Ovary (tissue), 10 donors: ENCODE measurements at places on chromosomes 7 and 10.
A peak's percentile ranks its signal among the peaks of the same experiment; 100 is the strongest.

GRCh38 chr10:71881647-71882355, 30.8 kb upstream of the PSAP start:
- no peaks in the 10 kb centered on the region for H3K36me3 ChIP-seq
- no peak overlapping the region for H3K27ac ChIP-seq
- no peak overlapping the region for H3K4me3 ChIP-seq
- no peaks in the 10 kb centered on the region for H3K4me1 ChIP-seq

DNA sequence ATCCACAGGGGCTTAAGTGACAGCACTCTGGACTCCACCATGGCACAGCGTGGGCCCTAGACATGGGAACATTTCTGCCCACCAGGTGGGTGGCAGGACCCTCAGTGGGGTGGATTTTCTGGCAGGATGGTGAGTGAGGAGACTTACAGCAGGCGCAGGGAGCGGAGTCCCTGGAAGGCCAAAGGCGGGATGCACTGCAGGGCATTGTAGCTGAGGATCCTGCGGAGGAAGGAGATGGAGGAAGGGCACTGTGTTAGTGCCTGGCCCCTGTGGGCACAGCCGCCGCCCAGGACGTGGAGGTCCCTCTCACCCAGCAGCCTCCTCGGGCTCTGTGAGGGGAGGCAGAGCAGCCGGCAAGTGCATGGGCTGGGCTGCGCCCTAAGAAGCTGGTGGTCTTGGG, 154.3 kb downstream of the SLIT1 start:
- H3K36me3 ChIP-seq = no peaks in the 10 kb centered on the region
- no peak overlapping the region for H3K4me3 ChIP-seq
- H3K27ac ChIP-seq = no peak overlapping the region
- H3K27me3 ChIP-seq = no peaks in the 10 kb centered on the region
- DNase-seq = no peak

GRCh38 chr10:488081-488932, 201.2 kb downstream of the DIP2C start:
- peaks cover 19% of the 10 kb centered on the region for H3K4me1 ChIP-seq
- no peak for DNase-seq
- H3K27me3 ChIP-seq = no peaks in the 10 kb centered on the region

- DNase-seq = peak; percentile 78
- no peaks in the 10 kb centered on the region for H3K36me3 ChIP-seq
- H3K27ac ChIP-seq = no peak overlapping the region
- H3K4me1 ChIP-seq = peaks cover 4% of the 10 kb centered on the region
- peak overlapping the region; percentile 12 for H3K4me3 ChIP-seq
Measured at GRCh38 chr7:2451171-2452073, 24.8 kb downstream of the GRIFIN start.

GRCh38 chr7:119959811-119960210, 313.2 kb upstream of the KCND2 start:
- no peak overlapping the region for H3K4me3 ChIP-seq
- no peaks in the 10 kb centered on the region for H3K27me3 ChIP-seq
- H3K4me1 ChIP-seq = no peaks in the 10 kb centered on the region
- H3K27ac ChIP-seq = no peak overlapping the region
- no peak for DNase-seq

DNA sequence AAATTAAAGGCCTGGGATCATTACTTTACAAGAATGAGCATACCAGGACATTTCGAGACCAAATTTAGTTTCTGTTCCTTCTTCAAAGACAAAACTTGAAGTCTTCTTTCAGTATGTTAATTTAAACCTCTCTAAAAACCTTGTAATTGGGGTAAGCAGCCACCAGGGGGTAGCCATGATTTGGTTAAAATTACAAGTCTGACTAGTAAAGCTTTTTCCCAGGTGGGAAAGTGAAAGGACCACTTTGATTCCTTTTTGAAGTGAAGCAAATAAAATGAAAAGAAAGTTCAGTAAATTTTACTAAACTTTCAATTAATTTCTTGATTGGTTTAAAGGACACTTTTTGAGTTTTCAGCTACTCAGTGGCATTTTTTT, 294.3 kb downstream of the BBS9 start:
- no peak for DNase-seq
- no peaks in the 10 kb centered on the region for H3K4me1 ChIP-seq
- H3K36me3 ChIP-seq = no peaks in the 10 kb centered on the region
- H3K4me3 ChIP-seq = no peak overlapping the region

- H3K4me3 ChIP-seq = peak within 1 kb of the TSS; percentile 54
- peak; percentile 57 for DNase-seq
- peaks cover 1% of the 10 kb centered on the region for H3K4me1 ChIP-seq
- H3K27ac ChIP-seq = no peak within 1 kb of the TSS
- no peaks in the 10 kb centered on the region for H3K27me3 ChIP-seq
Measured at GRCh38 chr10:69629897-69630650, at the start of gene FAM241B. TSS of gene FAM241B (plus strand) at chr10:69630247. CDS start at chr10:69631744, 1,497 bp downstream.

GRCh38 chr7:111080495-111081105, 10.3 kb upstream of the LRRN3 start:
- no peaks in the 10 kb centered on the region for H3K36me3 ChIP-seq
- H3K27me3 ChIP-seq = no peaks in the 10 kb centered on the region
- no peak overlapping the region for H3K4me3 ChIP-seq
- no peaks in the 10 kb centered on the region for H3K4me1 ChIP-seq

GRCh38 chr7:40945788-40946187, 757.1 kb downstream of the INHBA start:
- H3K36me3 ChIP-seq = no peaks in the 10 kb centered on the region
- H3K4me3 ChIP-seq = no peak overlapping the region
- no peaks in the 10 kb centered on the region for H3K4me1 ChIP-seq
- H3K27me3 ChIP-seq = no peaks in the 10 kb centered on the region

DNA sequence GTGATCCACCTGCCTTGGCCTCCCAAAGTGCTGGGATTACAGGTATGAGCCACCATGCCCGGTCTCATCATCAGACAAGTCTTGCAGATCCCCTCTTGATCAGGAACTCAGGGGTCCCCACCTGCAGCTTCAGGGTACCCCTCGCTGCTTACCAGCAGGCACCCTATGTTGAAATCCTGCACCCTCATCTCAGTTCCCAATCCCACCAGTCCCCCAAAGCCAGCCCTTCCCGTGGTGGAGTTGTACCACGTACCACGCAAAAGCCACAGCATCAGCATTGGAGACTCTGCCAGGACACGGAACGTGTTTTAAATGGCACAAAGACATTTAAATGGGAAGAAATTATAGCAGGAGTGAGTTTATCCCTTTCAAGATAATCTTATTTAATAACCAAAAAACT, 202.0 kb downstream of the CUX1 start:
- no peak for DNase-seq
- H3K4me3 ChIP-seq = no peak overlapping the region
- no peak overlapping the region for H3K27ac ChIP-seq
- no peaks in the 10 kb centered on the region for H3K27me3 ChIP-seq
- no peaks in the 10 kb centered on the region for H3K36me3 ChIP-seq

- no peaks in the 10 kb centered on the region for H3K36me3 ChIP-seq
- no peak overlapping the region for H3K4me3 ChIP-seq
- no peak for DNase-seq
- H3K27ac ChIP-seq = no peak overlapping the region
- H3K27me3 ChIP-seq = no peaks in the 10 kb centered on the region
- no peaks in the 10 kb centered on the region for H3K4me1 ChIP-seq
Measured at GRCh38 chr10:83734278-83734677, 405.0 kb upstream of the GHITM start.

DNA sequence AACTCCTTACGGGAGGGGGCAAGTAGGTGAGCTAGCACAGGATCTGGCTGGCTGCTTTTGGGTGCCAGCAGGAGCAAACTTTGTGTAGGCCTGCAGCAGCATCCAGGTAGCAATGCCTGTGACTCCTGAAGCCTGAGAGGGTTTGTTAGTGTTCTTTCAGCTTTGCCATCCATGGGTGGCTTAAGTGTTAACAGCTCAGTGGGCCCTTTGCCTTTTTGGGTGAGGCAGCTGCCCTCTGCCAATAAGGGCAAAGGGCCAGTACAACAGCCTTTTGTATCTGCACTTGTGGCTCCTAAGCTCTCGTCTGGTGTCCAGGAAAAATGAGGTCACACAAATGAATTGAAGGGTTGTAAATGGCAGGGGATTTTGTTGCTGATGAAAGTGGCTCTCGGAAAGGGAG, 359.0 kb upstream of the CHRM2 start:
- no peak overlapping the region for H3K4me3 ChIP-seq

DNA sequence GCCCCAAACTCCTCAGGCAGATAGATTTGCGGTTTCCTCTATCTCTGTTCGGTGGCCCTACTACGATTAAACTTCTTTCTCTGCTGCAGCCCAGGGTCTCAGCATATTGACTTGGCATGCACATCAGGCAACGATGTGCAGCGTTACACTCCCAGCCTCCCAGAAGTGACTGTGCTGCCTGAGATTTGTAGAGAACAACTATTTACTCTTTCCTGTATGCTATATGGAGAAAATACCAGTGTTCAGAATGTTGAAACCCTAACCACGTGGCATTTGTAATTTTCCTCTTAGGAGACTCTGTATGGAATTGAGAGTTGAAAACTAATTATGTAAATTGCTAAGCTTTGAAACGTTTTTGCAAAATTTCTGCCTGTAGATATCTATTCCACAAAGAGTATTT, 50.9 kb downstream of the GNAI1 start:
- H3K27me3 ChIP-seq = no peaks in the 10 kb centered on the region
- H3K36me3 ChIP-seq = no peaks in the 10 kb centered on the region
- no peak for DNase-seq
- peaks cover 6% of the 10 kb centered on the region for H3K4me1 ChIP-seq
- no peak overlapping the region for H3K4me3 ChIP-seq

DNA sequence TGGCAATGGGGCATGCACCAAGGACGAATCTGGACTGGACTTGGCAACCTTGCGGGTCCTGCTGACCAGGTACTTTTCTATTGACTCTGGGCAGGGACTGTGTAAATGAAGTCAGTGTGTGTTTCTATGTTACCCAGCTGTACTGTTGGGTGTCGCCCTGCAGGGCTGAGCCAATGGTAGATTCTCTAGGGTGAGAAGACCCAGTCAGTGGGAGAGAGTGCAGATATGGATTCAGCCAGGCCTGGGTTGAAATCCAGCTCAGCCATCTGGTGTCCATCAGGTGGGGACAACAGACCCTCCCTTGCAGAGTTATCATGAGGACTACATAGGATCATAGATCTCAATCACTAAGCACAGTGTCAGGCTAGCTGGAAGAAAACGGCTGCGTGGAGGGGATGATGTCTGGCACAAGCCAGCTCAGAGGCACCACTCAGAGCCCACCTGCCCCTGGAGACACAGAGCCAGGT, 4.9 kb upstream of the PPIF start:
- H3K4me3 ChIP-seq = no peak overlapping the region
- H3K27me3 ChIP-seq = no peaks in the 10 kb centered on the region
- H3K36me3 ChIP-seq = no peaks in the 10 kb centered on the region
- peak; percentile 10 for DNase-seq

- no peaks in the 10 kb centered on the region for H3K36me3 ChIP-seq
- H3K4me1 ChIP-seq = no peaks in the 10 kb centered on the region
- no peak overlapping the region for H3K4me3 ChIP-seq
- no peak for DNase-seq
- H3K27me3 ChIP-seq = no peaks in the 10 kb centered on the region
Measured at GRCh38 chr10:61187601-61188000, 243.6 kb upstream of the RHOBTB1 start.

DNA sequence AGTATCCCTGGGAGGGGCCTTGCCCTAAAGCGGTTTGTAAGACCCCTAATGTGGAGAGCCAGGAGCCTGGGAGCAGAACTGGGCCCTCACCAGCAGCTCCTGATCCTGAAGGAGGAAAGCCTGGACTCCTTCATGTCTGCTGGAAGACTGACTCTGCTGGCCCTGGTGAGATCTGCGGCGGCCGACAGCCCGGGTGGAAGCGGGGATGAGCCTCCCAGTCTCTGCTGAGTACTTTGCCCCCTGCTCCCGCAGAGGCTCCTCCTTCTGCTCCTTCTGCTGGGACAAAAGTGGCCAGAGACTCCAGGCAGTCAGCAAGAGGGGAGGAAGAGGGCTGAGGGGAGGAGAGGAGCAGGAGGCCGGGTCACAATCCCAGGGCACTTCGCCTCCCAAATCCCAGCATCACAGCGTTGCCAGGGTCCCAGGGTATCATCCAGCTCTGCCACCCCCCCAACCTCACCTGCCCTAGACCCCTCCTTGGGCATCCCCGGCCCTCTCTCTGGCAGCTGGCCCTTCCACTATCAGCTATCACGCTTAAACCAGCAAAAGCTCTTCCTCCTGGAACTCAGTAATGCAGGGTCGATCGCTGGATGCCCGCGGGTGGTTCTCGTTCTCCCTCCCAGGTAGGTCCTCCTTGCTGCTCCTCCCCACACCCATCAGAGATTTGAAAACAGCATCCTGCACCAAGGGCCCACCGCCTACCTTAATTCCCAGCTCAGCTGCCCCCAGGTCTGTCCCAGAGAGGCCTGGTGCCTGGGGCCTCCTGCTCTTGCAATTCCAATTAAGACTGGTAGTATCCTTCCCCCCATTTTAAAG, 7.9 kb downstream of the TBATA start:
- no peaks in the 10 kb centered on the region for H3K36me3 ChIP-seq
- no peak overlapping the region for H3K4me3 ChIP-seq
- H3K27ac ChIP-seq = no peak overlapping the region
- H3K4me1 ChIP-seq = no peaks in the 10 kb centered on the region
- H3K27me3 ChIP-seq = no peaks in the 10 kb centered on the region

DNA sequence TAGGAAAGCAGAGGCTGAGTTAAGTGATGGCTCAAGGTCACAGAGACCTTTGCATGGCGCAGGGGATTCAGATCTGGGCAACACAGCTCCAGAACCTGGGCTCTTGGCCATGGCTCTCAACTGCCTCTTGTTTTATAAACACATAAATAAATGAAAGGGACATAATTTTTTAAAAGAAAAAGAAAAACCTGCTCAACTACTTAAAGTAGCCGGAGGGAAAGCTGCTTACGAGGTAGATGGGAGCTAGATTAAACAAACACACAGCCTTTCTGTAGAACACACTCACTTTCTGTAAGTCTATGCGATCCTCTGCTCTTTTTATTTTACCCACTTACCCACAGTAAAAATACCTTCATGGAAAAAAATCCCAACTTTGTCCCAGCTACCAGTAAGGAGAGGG, 81.3 kb downstream of the PIP4K2A start:
- H3K4me1 ChIP-seq = peaks cover 4% of the 10 kb centered on the region
- H3K36me3 ChIP-seq = no peaks in the 10 kb centered on the region
- no peak overlapping the region for H3K27ac ChIP-seq
- DNase-seq = no peak

GRCh38 chr7:17027143-17027788, 145.5 kb upstream of the AGR3 start:
- no peaks in the 10 kb centered on the region for H3K4me1 ChIP-seq
- H3K27ac ChIP-seq = no peak overlapping the region
- no peak for DNase-seq
- no peak overlapping the region for H3K4me3 ChIP-seq
- H3K36me3 ChIP-seq = no peaks in the 10 kb centered on the region
- no peaks in the 10 kb centered on the region for H3K27me3 ChIP-seq

- no peaks in the 10 kb centered on the region for H3K4me1 ChIP-seq
- H3K36me3 ChIP-seq = no peaks in the 10 kb centered on the region
- no peaks in the 10 kb centered on the region for H3K27me3 ChIP-seq
- H3K27ac ChIP-seq = no peak overlapping the region
Measured at GRCh38 chr10:85919491-85920021, 447.0 kb downstream of the GRID1 start.

DNA sequence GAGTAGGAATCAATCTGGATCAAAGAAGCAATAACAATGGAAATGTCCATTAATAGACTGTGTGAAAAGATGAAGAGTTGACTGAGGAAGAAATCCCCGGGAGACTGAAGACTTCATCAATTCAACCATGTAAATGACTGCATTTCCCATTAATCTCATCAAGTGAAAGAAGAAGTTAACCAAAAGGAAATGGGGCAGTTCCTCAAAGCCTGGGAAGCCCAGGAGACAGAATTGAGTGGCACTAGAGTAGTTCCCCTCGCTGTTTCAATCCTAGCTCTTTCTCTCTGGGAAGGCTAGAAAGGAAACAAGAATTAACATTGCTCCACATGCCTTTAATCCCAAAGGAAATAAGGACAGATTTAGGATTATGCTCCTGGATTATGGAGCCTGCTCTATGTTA, 4.8 kb upstream of the OR6V1 start:
- no peaks in the 10 kb centered on the region for H3K27me3 ChIP-seq
- no peak overlapping the region for H3K4me3 ChIP-seq
- no peak for DNase-seq
- H3K36me3 ChIP-seq = no peaks in the 10 kb centered on the region
